ENCODE measurements at places on chromosomes 7 and 10. TPM values are rescaled to one million over a fixed set of nuclear protein-coding genes. Genes with fewer than 3 reads are reported as not detected.

Gene ASAH2
- not detected for total RNA-seq

Gene DNAJC1
- 7.7 TPM for total RNA-seq

Gene ZWINT
- 108 TPM for total RNA-seq

Gene ANKRD61
- total RNA-seq, result 0.68 TPM

Gene PRKCQ
- 4.2 TPM for total RNA-seq

Gene LLCFC1
- total RNA-seq, result not detected

Gene ELN
- not detected for total RNA-seq

Gene OR2A12
- not detected for total RNA-seq

Gene HACD1
- not detected for total RNA-seq

Gene TET1
- 3.4 TPM for total RNA-seq

Gene SPDYE9
- not detected for total RNA-seq
